Vagina (tissue), 2 donors: ENCODE measurements at places on chromosomes 4 and X.

DNA sequence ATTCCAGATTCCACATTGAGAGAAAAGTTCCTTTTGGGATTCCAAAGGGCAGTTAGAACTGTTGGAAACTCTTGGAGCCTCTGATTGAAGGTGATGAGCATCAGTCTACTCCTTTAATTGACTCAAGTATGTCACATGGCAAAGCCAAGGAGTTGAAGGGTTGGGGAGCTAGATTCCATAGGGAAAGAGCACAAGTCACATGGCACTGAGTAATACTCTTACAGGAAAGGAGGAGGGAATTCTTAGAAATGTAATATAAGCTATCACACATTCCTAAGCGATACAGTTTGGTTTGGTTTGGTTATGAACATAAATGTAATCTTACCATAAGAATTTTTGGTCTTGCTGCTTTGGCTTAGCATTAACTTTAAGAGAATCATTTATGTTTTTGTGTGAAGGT, 15.7 kb downstream of the SPCS3 start:
- no peak for DNase-seq

DNA sequence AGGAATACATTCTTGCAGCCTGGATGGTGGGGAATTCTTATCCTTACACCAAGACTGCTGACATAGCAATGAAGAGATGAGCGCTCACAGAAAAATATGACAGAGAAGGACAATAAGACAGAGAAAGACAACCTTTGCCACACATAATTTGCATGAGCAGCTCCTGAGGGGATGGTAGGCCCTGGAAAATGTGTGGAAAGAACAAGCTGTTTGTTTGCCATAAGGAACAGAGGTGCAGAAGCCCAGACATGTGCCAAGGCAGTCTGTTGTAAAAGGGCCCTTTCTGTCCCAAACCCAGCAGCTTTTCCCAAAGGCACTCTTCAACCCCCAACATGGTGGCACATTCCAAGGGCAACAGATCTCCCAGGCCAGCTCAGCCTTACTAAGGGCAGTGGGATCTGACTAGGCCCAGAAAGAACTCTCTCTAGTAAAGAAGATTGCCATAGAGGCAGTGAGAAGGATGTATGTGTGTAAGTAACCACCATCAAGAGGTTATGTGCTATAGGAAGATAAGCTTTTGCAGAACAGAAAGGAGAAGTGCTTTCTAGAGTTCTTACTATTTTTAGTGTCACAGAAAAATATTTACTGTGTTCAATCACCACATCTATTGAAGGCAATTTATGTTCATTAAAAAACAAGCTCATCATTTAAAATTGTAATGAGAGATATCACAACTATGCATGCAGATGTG, 287.0 kb upstream of the RASGEF1B start:
- DNase-seq, result no peak

DNA sequence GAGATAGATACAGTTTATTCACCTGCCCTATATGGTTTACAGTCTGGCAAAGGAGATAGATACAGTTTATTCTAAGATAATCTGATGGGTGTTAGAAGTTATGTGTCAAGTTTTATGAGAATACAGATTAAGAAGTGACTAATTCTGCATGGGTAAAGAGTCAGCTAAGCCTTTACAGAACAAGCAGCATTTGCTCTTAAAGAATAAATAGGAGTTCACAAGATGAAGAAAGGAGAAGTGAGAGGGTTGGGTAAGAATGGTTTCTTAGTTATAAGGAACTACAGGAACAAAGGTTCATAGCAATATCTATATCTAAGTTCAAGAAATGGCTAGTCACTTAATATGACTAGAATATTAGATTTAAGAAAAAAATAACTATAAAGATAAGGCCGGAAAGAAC, 47.6 kb downstream of the THOC2 start:
- no peak for DNase-seq

DNA sequence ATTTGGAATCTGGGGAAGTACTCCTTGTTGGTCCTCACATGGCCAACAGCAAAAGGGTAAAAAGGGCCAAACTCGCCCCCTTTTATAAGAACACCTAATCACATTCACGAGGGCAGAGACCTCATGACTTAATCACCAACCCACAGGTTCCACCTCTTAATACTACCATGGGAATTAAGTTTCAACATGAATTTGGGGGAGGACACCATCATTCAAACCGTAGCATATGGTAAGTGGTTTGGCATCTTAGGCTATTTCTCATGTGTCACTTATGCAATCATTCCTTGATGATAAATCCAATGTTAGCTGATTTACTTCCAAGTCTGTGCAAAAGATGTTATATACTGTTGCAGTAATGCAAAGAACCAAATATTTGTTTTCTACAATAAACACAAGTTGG, 302.9 kb upstream of the FAM241A start:
- no peak for DNase-seq

DNA sequence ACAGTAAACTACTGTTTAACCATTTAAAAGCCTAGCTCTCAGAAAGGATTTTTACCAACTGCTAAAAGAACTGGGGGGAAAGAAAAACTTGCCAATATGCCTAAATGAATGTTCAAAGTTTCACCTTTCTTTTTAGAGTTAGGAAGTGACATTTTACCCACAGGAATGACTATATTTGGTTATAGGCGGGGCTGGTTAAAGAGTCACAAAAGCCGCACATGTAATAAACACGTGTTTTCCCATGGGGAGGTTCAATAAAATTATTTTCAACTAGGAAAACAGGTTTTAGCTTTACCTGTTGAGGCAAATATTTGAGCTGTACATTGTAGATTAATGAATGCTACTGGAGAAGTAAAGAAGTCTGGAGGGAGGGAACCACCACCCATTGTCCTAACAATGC, 41.6 kb upstream of the UGDH start:
- DNase-seq, result no peak

- DNase-seq, result no peak
These were observed at the start of gene ZNF827 for GRCh38 chr4:145938618-145939440. TSS of gene ZNF827 (minus strand) at chr4:145938823. CDS start at chr4:145938407, 416 bp downstream.

GRCh38 chr4:10253765-10254164, 137.2 kb upstream of the WDR1 start:
- no peak for DNase-seq
